ENCODE measurements at places on chromosomes 4 and X. TPM values are rescaled to one million over a fixed set of nuclear protein-coding genes. Genes with fewer than 3 reads are reported as not detected.
A peak's percentile ranks its signal among the peaks of the same experiment; 100 is the strongest.

The MBNL3 gene
- total RNA-seq: 4.1 TPM

DNA sequence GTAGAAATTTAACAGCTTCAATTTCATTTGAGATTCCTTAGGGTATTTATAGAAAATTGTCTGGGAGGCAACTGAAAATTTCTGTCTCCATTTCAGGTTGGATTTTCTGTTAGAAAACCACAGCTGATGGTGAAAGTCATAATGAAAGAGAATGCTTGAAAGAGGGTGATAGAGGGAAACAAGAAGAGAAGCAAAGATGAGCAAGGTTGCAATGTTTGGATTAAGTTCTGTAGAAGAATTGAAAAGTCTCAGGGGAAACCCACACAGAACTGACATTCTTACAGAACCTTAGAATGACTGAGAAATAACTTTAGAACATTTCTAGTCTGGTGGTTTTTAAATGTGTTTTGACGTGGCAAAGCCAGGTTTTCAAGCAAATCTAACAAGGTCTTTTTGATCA lies 14.7 kb downstream of the GBA3 start:
- no peaks in the 10 kb centered on the region for H3K36me3 ChIP-seq
- no peak for DNase-seq
- H3K27me3 ChIP-seq: no peaks in the 10 kb centered on the region
- H3K27ac ChIP-seq: no peak overlapping the region

DNA sequence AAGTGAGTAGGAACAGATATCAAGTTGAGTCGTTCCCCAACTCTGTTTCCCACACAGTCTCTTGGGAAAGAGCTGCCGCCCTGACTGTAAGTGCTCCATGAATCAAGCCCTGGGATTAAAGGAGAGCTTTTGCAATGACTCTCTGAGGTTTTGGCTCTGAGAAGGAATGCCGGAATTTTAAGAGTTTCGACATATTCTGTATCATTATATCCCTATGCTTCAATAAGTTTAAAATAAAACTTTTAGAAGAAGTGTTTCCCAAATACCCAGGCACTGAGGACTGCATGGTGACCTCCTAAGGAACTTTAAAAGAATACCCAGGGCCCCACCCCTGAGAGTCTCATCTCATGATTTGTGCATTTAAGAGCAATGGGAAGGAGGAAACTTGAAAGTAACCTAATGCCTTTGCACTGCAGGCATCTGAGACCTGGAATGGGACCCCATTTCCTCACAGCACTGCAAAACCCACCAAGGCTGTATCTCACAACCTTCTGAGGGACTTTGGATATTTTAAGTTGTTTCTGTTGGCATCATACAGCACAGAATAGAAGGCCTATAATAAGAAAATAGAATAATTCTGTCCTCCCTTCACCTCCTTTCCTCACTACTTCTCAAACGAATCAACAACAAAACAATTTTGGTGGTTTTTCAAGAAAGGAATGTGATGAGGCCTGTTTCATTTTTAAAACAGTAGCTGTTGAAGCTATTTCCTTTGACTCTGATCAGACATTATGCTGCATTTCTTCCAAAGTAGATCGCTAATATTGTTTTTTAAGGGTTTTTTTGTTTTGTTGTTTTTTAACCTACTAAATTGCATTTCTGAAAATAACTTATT lies 121.2 kb downstream of the GASK1B start:
- no peaks in the 10 kb centered on the region for H3K36me3 ChIP-seq
- peak overlapping the region; percentile 81 for H3K27ac ChIP-seq
- peak; percentile 97 for DNase-seq
- peaks cover 13% of the 10 kb centered on the region for H3K4me1 ChIP-seq

DNA sequence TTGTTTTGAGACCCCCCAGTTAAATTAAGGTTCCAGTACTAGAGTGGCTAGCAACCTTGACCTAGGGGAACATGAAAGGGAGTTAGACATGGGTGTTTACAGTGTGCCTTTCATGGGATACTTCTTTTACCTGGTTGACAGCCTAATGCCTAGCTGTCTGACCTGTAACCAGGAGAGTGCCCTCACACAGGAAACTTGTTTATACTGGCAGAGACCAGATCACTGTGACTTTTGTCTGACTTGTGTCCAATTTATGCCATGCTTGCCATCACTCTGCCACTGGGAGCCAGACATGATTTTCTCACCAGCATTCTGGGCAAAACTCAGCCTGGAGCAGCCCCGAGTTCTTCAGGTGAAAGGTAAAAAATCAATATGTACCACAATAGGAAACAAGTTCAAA lies 305.9 kb downstream of the CHIC1 start:
- no peak for DNase-seq
- H3K4me3 ChIP-seq: no peak overlapping the region
- no peak overlapping the region for H3K27ac ChIP-seq
- H3K4me1 ChIP-seq: no peaks in the 10 kb centered on the region
- H3K36me3 ChIP-seq: no peaks in the 10 kb centered on the region

The RPA4 gene
- 0.48 TPM for total RNA-seq

GRCh38 chr4:150173982-150174398 lies 95.7 kb downstream of the DCLK2 start:
- peak overlapping the region; percentile 31 for H3K27ac ChIP-seq
- H3K4me1 ChIP-seq: peaks cover 38% of the 10 kb centered on the region
- no peaks in the 10 kb centered on the region for H3K36me3 ChIP-seq
- no peaks in the 10 kb centered on the region for H3K27me3 ChIP-seq

DNA sequence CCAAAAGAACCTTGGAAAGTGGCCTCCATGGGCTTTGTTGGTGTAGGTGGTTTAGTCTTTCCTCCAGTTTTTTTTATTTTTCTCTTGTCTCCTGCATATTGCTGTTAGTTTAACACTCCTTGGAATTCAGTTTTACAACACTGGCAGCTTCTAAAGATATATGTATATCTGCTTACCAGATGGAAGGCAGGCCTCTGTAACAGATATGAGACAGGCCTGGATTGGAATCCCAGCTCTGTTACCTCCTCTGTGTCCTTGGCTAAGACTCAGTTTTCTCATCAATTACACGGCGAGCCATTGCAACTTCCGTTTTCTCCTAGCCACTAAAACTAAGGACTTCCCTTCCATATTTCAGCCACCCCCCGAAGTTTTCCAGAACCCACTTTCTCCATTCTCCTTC lies 133.4 kb upstream of the SMAD1 start:
- no peaks in the 10 kb centered on the region for H3K27me3 ChIP-seq
- no peaks in the 10 kb centered on the region for H3K36me3 ChIP-seq
- no peak overlapping the region for H3K4me3 ChIP-seq
- no peak for DNase-seq
- no peak overlapping the region for H3K27ac ChIP-seq
- peaks cover 12% of the 10 kb centered on the region for H3K4me1 ChIP-seq

The PLK4 gene
- total RNA-seq: 2.8 TPM

The ZCCHC18 gene
- 2.1 TPM for total RNA-seq

The KCNIP4 gene
- total RNA-seq: 0.26 TPM

- peaks cover 9% of the 10 kb centered on the region for H3K4me1 ChIP-seq
- no peak overlapping the region for H3K27ac ChIP-seq
- no peak for DNase-seq
Measured at GRCh38 chr4:104756837-104757236, 262.1 kb upstream of the CXXC4 start.

DNA sequence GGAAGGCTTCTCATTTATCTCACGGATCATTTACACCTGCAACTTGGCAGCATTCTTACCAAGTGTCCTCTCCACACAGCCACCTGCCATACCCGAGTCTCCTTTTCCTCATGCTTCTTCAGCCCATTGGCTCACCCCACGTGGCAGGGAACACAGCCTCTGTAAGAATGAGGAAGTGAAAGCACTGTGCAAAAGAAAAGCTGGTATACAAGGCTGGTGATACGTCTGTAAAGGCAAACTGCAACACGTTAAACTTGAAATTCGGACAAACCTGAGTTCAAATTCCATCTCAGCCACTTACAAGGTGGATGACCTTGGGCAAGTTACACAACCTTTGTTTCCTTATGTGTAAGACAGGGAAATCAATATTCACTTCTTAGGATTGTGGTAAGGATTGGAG lies 164.0 kb upstream of the RASGEF1B start:
- no peak overlapping the region for H3K4me3 ChIP-seq
- H3K27ac ChIP-seq: no peak overlapping the region
- no peak for DNase-seq
- H3K36me3 ChIP-seq: no peaks in the 10 kb centered on the region
- no peaks in the 10 kb centered on the region for H3K27me3 ChIP-seq

DNA sequence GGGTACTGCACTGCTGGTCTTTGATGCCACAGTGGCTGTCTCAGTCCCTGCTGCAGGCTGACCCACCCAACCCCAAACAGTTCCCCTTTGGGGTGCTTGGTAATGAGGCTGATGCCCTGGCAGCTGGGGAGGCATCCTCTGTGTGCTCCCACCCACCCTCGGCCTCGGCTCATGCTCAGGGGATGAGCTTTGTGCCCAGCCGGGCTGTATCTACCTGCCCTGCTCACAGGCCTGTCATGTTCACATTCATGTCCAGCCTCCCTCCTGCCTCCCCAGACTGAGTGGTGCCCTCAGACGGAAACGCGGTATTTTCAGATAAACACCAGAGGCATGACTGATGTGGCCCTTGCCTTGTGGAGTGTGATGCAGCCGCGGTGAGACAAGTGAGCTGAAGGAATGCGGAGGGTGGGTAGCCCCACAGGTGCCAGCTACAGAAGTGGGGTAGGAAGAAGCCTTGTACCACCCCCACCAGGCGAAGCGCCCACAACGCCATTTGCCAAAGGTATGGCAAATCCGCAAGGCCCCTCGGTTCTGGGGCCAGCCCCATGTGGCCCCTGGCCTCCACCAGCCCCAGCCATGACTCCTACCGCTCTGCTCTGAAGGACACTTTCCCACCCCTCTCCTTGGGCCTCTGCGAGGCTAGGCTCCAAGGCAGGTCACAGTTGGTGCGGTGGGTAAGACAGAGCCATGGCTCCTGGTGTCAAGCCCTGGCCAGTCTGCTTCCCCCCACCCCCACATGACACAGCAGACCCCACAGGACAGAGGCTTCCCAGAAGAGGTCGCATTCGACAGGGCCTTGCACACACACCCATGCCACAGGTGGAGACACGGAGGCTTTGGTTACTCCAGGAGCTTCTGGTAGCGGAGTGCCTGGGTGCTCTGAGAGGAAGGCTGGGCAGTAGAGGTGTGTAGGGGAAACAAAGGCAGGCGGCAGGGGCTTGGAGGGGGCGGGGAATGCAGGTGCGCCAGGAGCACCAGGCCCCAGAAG lies 1.8 kb upstream of the RENBP start:
- no peak overlapping the region for H3K27ac ChIP-seq
- no peaks in the 10 kb centered on the region for H3K27me3 ChIP-seq
- H3K4me3 ChIP-seq: no peak overlapping the region
- no peaks in the 10 kb centered on the region for H3K4me1 ChIP-seq

- no peak overlapping the region for H3K27ac ChIP-seq
- no peak for DNase-seq
- no peaks in the 10 kb centered on the region for H3K27me3 ChIP-seq
- H3K36me3 ChIP-seq: no peaks in the 10 kb centered on the region
Measured at GRCh38 chrX:65837875-65838549, 170.6 kb downstream of the MSN start.

GRCh38 chrX:41108007-41108406 lies 22.8 kb downstream of the USP9X start:
- H3K36me3 ChIP-seq: no peaks in the 10 kb centered on the region
- peak overlapping the region; percentile 19 for H3K27ac ChIP-seq
- DNase-seq: no peak
- no peaks in the 10 kb centered on the region for H3K27me3 ChIP-seq
